ENCODE measurements at places on chromosomes 12 and 14.
A peak's percentile ranks its signal among the peaks of the same experiment; 100 is the strongest.

DNA sequence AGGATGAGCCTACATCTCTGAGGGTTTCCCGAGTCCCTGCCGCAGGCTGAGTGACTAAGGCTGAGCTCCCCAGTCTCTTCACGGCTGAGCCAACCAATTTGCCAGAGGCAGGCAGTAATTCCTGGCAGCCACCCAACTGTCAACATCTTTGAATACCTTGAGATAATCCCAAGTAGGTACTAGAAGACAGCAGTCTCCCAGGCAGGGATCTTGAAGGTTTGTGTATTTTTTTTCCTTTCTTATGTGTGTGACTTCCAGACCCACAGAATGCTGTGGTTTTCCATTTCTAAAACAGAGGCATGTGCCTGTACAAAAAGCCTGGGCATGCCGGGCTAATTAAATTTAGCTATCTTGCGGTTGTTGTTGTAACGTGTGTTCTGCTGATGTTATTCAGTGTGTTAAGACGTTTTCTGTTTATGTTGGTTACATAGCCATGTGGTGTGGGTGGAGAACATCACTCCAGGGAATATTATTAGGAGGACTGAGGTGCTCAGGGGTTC, 155.5 kb downstream of the ANO2 start:
- DNase-seq, result peak; percentile 20

GRCh38 chr14:22839159-22839779, 2.9 kb downstream of the MMP14 start:
- DNase-seq, result peak; percentile 56

GRCh38 chr14:68127166-68127565, 307.6 kb downstream of the RAD51B start:
- no peak for DNase-seq

GRCh38 chr14:100341301-100342031, 18.3 kb downstream of the SLC25A47 start:
- peak; percentile 31 for DNase-seq

GRCh38 chr12:54602661-54603060, 14.2 kb upstream of the PPP1R1A start:
- no peak for DNase-seq

DNA sequence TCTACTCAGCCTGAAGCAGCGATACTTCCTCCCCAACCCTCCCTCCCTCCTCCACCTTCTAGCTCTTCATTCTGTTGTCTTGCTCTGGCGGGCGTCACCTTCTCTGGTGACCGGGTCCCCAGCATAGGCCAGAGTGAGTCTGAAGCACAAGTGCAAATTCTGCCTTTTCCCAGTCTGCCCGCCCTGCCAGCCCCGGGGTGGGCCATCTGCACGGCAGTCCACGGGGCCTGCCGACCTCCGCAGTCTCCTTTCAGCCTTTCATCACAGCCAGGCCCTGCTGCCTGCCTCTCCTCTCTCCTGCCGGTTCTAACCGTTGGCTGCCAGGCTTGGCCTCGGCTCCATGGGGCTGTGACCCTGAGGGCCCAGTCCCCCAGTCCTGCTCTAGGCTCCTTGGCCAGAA, 58.7 kb downstream of the TESC start:
- no peak for DNase-seq

GRCh38 chr12:47442310-47442709, 263.5 kb downstream of the RPAP3 start:
- no peak for DNase-seq

GRCh38 chr12:70247653-70248199, 4.5 kb downstream of the CNOT2 start:
- DNase-seq, result no peak

GRCh38 chr12:33476058-33476457, 36.4 kb upstream of the SYT10 start:
- DNase-seq, result no peak

- no peak for DNase-seq
Measured at GRCh38 chr12:50041062-50041860, 16.0 kb upstream of the RACGAP1 start.

GRCh38 chr12:14773685-14774073, 29.6 kb downstream of the WBP11 start:
- DNase-seq, result no peak

- no peak for DNase-seq
Measured at GRCh38 chr14:72790887-72791566, 102.9 kb downstream of the DPF3 start.

- no peak for DNase-seq
Measured at GRCh38 chr14:32366256-32366879, 37.3 kb downstream of the AKAP6 start.

DNA sequence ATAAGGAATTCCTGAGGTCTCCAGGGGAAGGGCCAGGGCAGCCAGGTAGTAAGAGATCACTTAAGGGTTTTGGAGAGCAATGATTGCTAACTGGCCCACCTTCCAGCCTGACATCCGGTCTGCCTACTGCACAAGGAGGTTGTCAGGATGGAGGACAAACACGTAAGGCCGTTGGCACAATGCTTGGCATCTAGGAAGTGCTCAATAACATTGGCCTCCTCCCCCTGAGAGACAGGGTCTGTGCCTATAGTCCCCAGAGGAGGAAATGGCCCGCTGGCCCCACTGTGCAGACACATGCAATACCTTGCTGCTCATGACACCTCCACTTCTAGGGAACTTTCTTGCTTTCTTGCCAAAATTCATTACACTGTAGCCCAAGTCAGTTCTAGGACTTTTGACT, 73.2 kb downstream of the NTF3 start:
- DNase-seq, result no peak

DNA sequence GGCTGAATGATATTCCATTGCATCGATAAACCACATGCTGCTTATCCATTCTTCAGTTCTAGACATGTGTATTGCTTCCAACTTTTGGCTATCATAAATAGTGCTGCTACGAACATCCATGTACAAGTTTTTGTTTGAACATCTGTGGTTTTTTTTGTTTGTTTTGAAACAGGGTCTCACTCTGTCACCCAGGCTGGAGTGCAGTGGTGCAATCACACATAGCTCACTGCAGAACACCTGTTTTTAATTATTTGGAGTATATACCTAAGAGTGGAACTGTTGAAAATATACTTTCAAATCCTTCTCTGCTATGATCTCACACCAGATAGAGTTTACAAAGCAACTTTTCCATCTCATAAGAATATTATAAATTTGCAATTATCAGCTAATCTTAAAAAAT, 124.2 kb downstream of the TTC7B start:
- DNase-seq, result no peak

DNA sequence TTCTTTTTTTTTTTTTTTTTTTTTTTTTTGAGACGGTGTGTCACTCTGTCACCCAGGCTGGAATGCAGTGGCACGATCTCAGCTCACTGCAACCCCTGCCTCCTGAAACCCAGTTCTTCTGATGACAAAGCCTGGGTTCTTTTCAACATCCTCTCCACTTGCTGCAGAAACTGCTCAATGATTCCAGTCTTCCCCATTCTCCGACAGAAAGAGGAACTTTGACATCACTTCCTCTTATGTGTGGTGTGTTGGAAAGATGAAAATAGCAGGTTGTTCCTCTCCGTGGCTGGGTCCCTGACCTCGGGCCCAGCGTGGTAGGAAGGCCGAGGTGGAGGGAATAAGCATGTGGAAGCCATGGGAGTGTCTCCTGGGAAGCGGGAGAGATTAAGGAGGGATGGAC, 198.4 kb downstream of the PHETA1 start:
- DNase-seq, result no peak

DNA sequence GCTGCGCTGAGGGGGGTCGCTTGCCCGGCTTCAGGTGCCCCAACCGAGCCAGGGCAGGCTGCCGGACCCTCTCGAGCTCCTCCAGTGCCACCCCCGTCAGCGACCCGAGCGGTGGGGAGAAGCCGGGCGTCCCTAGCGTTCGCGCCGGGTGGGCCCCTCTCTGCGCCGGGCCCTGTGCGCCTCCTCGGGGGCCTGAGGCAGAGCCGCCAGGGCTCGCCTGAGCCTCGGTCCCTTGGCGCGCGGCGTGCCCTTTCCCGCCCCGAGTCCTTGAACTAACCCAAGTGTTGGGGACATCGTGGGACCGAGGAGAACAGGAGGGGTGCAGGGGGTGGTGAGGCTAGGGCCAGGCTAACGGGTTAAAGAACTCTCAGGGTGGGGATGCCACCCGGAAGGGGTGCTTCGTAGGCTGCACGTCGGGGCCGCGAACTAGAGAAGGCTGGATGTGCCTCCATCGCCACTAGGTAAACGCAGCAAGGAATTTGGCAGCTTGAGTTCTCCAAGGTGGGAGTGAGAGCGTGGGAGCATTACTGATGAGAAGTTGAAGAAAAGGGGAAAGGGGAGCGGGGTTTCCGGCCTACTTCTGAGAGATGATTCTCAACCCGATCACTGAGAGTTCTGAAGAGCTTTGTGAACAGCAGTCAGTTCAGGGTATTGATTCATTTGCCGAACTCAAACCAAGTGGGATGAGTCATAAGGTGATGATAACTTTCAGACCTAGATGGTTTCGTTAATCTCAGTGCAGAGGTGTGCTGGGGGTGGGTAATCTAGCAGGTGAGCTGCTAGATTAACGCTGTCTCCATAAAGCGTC, 618 bp downstream of the RNF34 start:
- no peak for DNase-seq

DNA sequence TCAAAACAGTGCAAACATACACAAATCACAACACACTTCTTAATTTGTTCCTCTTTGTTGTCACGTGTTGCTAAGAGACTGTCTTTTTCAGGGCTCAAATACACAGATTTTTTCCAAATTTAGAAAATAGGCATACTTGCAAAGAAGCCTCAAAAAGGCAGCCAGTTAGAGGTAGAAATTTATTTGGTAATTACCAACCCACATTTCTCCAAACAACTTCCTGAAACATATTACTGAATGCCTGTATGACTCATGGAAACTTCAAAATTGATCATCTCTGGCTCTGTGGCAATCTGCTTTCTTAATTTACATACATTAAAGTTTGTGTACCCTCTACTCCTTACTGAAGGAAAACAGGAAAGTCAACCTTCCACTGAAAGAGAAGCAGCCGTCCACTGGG, 36.4 kb downstream of the PPM1H start:
- no peak for DNase-seq

GRCh38 chr14:87873741-87874140, 119.2 kb downstream of the GALC start:
- no peak for DNase-seq

GRCh38 chr12:95959107-95959506, 16.0 kb downstream of the AMDHD1 start:
- no peak for DNase-seq

DNA sequence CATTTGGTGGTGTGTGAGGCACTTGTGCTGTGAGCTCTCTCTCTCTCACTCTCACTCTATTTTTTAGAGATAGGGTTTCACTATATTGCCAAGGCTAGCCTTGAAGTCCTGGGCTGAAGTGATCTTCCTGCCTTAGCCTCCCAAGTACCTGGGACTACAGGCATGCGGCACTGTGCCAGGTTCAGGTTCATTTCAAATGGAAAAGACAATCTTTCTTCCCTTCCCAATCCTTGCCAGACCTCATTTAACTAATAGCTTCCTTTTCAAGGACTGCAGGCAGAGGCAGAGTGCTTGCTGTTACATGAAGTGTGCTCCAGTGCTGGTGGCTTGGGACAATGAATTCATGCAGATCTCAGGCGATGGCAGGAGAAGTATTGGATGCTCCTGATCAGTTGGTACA, 73.2 kb upstream of the BICD1 start:
- DNase-seq, result no peak

DNA sequence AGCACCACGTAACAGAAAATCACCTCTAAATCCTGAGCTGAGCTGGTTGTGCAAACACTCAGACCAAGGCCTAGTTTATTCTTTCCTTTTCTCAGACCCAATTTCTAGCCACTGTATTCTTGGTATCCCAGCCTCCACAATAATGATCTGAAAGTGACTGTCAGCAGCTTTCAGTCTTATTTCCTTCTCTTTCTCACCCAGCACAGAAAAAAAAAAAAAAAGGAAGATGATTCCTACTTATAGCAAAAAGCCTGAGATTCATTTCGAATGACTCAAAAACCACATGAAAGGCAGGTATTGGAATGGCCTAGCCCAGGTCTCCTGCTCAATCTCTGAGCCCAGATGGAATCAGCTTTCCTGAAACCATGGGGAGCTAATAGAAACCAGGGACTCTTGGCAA, 298.6 kb upstream of the PPFIA2 start:
- DNase-seq, result peak; percentile 2

DNA sequence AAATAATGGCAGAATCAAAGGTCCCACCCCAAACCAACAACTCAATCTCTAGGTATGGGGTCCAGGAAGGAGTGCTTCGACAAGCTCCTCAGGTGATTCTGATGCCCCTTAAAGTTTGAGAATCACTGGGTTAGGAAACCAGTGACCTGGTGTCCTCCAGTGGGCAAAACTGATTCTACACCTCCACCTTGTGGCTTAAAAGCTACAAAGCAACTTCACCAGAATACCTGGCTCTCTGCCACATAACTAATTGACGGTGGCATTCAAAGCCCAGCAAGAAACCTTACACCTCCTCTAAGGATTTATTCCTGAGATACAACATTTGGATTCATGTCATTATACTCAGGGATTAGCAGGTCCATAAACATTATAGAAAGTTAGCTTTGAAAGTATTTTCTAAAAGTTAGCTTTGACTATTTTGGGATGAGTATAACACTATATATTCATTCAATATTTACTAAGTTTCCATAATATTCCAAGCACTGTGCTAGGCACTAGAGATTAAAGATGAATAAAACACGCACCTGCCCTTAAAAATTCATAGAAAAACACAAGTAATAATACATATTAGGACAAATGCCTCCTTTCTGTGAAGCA, 45.4 kb downstream of the DCAF5 start:
- peak; percentile 16 for DNase-seq

GRCh38 chr14:95535226-95536021, 574 bp downstream of the GLRX5 start:
- DNase-seq, result no peak

GRCh38 chr12:38124247-38125012, 192.1 kb upstream of the ALG10B start:
- no peak for DNase-seq

GRCh38 chr12:95216711-95217376, 423 bp downstream of the FGD6 start:
- no peak for DNase-seq

- DNase-seq, result no peak
Measured at GRCh38 chr12:115324949-115325593, 641.1 kb upstream of the TBX3 start.

DNA sequence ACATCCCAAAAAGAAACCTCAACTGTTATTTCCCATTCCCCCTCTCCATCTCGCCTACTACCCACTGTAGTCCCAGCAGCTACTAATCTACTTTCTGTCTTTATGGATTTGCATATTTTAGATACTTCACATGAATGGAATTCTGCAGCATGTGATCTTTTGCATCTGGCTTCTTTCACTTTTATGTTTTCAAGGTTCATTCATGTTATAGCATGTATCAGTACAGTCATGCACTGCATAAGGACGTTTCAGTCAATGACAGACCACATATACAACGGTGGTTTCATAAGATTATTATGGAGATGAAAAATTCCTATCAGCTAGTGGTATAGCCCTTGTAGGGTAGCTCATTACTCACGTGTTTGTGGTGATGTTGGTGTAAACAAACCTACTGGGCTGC, 24.5 kb downstream of the PCNX4 start:
- DNase-seq, result peak; percentile 79

Data from epithelial cell of prostate (primary cell).